ENCODE measurements at places on chromosomes 11 and 22.

- no peak for DNase-seq
Observed at GRCh38 chr22:17119481-17120202, 1.5 kb downstream of the TMEM121B start.

DNA sequence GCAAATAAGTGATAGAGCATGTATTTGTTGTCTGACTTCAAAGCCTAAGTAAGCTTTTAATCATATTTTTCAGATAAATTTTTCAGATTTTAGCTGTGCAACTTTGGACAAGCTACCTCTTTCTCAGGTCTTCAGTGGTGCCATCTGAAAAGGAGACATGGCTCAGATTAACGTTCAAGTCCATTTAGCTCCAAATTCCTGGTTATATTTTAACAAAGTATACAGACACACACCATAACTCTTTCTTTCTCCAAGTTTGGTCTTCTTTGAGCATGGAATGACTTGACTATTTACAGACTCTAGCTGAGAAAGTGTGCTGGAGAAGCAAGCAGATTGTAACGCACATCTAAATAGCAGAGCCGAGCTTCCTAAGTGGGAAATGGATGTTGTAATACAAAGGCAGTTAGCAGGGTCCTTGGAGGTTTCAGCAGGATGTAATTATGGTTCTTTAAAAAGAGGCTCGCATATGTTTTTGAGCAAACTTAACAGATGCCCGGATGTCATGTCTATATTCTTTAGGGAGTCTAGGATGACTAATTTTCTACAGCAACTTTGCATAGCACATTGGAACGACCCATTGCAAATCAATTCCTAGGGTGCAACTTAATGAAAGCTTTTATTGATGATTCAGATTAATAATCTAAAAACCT is 128.1 kb upstream of the E2F8 start:
- DNase-seq, result peak; percentile 47

DNA sequence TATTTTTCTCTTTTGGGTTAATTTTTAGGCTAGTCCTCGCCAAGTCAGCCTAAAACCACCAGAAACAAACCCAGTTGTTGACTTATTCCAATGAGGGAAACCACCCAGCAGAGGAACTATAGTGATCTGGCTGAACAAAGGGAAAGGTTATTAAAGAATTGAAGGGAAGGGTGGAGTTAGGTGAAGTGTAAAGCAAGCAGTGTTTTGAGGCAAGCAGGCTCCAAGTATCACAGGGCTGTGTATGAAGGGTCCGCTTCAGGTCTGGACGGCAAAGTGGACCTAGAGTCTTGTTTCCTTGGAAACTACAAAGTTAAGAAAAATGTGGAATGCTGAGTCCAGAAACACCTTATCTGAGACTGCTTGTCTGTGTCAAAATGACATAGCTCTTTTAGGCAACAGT is 3.2 kb upstream of the TCN2 start:
- no peak for DNase-seq

DNA sequence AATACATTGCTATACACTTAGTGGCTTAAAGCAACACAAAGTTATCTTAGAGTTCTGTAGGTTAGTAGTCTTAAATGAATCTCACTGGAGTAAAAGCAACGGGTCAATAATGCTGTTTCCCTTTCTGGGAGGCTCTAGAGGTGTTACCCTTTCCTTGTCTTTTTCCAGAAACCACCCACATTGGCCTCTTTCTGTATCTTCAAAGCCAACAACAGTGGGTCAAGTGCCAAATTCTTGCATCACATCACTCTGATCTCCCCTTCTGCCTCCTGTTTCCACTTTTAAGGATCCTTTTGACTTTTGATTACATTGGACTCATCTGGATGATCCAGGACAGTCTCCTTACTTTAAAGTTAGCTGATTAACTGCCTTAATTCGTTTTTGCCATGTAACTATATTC is 93.6 kb downstream of the DDX10 start:
- DNase-seq, result no peak

DNA sequence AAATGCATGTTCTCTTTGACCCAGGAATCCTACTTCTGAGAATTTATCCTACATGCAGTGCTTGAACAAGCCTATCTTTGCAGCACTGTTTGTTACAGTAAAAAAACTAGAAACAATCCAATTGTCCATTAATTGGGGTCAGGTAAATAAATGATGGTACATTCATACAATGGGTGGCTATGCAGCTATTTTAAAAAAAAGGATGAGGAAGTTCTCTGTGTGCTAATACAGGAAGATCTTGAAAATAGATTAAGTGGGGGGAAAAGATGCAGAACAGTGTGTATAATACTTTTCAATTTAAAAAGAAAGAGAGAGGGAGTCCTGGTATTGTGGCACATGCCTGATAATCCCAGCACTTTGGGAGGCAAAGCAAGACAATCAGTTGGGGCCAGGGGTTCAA is 9.5 kb upstream of the CREB3L1 start:
- no peak for DNase-seq

- no peak for DNase-seq
Observed at GRCh38 chr11:118663381-118663780, 16.1 kb downstream of the TREH start.

GRCh38 chr22:33544707-33545106 is 375.6 kb downstream of the LARGE1 start:
- no peak for DNase-seq

GRCh38 chr11:44036811-44037657 is 10.7 kb upstream of the ACCSL start:
- DNase-seq, result peak; percentile 66

DNA sequence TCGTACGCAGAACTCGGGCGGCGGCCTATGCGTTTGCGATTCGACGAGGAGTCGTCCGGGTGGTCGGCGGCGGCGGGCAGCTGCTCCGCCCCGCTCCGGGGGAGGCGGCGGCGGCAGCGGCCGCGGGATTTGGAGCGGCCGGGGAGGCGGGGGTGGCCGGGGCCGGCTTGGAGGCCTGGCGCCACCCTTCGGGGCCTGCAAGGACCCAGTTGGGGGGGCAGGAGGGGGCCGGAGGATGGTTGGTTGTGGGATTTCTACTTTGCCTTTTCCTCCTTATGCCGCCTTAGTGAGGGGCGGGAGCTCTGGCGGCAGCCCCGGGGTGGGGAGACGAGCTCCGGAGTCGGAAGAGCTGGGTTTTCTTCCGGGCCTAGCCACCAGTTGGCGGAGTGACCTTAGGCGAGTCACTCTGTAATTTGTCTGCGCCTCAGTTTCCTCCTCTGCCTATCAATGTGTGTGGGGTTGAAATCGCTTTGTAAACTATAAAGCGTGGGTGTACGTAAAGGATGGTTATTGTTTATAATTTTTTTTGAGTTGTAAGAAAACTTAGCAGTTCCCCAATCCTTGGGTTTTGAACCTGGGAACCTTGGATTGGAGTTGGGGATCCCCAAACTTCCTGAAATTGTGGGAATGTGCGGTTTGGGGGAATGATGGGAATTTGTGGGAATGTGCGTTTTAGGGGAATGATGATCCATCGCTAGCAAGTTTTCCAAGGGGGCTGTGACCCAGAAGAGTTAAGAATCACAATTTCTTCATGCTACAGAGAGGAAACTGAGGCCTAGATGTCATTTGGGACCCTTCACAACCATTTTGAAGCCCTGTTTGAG is 679 bp downstream of the TUG1 start:
- no peak for DNase-seq

- DNase-seq, result no peak
Observed at GRCh38 chr11:3949125-3949524, 93.7 kb downstream of the STIM1 start.

- DNase-seq, result no peak
Observed at GRCh38 chr11:79080551-79080950, 360.3 kb downstream of the TENM4 start.

DNA sequence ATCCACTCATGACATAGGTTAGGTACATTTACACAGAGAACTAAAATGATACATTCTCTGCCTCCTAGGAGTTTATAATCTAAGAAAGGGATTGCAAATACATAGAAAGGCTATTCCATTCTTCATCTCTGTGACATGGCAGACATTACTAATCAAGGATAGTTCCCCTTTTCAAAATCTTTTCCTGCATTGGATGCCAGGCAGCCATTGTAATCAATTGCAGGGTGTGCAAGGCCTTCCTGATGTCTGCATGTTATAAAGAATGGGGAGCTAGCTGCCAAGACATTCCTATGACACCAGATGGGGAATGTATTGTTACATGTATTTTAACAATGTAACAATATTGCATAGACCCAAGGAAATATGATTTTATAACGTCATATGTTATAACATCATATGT is 82.0 kb downstream of the KIRREL3 start:
- DNase-seq, result no peak

- DNase-seq, result no peak
Observed at GRCh38 chr11:71311176-71311925, 59.0 kb upstream of the SHANK2 start.

DNA sequence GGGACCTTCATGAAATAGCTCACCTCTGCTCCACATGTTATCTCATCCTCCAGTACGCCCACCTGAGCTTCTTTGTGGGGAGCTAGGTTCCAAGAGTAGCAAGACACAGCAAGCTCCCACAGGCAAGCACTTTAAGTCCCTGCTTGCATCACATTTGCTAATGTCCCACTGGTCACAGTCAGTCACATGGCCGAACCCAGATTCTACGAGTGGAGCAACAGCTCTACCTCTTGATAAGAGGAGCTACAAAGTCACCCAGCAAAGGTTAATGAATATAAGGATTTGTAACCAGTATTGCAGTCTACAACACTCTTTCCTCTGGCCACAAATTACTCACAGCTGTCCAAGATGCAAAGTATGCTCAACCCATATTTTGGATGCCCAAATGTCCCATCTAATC is 15.2 kb upstream of the MS4A15 start:
- DNase-seq, result no peak

DNA sequence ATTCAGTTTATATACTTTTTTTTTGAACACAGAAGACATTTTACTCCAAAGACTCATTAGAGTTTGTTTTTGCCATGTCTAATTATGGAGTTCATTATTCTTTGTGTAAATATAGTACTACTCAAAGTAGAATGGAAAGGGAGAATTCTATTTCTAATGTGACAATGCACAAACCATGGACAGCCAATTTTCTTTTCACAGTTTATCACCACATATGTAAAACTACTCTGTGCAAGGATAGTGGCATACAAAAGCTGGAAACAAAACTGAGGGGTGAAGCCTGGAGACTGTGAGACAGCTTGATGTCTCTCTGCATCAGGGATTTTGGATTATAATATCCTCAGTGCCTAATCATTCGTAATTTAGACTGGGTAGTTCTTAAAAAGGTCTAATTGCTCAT is 75.5 kb downstream of the LUZP2 start:
- DNase-seq, result no peak

DNA sequence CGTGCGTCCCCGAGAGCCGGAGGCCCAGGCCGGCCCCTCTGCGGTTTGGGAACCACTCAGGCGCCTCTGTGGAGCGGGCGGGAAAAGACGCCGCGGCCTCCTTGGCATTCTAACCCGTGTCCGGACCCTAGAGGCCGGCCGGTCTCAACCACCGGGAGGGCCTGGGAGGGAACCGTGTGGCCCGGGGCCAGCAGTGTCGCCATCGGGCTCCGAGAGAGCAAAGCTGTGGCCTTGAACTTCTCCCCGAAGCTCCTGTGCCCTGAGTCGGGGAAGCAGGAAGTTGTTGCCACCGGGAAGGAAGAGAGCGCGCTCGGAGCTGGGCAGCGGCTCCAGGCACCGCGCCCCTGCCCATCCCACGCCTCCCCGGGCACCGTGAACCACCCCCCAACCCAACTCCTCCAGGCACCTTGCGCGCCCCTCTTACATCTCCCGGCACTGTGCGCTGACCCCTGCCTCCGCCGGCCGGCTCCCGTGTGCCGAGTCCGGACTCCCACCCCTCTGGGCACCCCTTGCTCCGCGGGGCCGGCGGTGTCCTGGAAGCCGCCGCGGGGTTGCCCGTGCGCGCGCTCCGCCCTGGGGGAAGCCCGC is 80.0 kb upstream of the PPARA start:
- DNase-seq, result no peak

- DNase-seq, result no peak
Observed at GRCh38 chr11:33086017-33086416, 46.6 kb downstream of the TCP11L1 start.

DNA sequence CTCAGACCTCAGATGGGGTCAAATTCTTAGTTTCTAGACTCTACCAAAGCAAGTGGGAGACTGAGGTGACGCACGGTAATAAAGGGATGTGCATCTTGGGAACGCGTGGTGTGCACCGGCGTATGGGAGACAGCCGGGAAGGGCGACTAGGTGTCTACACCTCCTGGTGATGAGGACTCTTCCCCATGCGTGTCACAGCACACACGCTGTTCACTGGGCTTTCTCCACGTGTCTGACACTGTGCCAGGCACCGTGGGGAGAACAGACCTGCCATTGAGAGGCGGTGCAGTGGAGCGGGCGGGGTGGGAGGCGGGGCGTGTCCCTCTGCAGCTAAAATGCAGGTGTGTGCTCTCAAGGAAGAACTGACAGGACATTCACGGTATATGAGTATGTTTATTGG is 5.3 kb downstream of the FXYD6 start:
- DNase-seq, result no peak

DNA sequence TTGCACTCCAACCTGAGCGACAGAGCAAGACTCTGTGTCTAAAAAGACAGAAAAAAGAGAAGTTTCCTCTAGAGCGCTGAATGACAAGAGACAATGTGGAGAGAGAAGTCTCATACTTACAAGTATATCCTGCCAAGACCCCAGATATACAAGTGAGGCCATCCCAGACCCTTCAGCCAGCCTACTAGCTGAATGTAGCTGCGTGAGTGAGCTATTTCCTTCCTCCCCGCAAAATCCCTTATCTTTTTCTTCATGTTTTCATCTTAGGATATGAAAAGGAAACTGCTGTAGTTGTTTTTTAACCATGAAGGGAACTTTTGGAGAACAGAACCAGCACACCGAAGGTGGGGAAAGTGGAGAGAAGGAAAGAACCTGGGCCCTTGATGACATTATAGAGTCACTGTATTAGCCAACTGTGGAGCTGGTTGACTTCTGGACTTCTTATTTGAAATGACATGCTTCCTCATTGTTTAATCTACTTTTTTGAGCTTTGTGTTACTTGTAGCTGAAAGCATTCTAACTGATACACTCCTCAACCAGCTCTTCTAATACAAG is 4.4 kb upstream of the DDX17 start:
- DNase-seq, result no peak

GRCh38 chr11:62666259-62666926 is 1.3 kb downstream of the CSKMT start:
- DNase-seq, result no peak

- no peak for DNase-seq
Observed at GRCh38 chr22:24968066-24968561, 15.6 kb downstream of the KIAA1671 start.

DNA sequence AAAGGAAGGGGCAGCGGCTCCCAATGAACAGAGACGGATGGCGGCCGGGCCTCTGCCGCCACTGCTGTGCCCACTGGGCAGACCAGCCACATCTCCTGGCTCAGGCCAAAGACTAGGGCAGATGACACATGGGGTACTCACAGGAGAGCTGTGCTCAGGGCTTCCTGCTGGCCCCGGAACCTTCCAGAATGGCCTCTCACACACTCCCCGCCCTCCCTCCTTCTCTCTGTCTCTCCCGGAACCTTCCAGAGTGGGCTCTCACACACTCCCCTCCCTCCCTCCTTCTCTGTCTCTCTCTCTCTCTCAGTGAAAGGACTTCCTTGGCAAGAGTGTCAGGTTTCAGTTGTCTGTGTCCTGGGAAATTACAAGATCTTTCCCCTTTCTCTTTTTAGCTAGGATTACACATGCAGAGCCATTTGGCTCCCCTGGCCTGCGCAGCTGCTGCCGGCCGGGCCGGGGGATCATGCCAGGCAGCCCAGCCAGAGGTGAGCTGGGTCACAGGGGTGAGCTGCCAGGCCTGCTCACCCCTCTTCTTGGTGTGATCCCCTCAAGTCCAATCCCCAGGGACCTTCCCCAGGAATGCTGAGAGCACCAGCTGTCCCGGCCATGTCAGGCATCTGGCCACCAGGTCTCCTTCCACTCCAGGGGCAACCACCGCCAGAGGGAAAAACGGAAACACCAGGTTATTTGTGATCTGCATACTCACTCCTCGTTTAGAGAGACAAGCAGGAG is 45.3 kb upstream of the ADA2 start:
- no peak for DNase-seq

All from AG09309 (cell line).